Stimulated activated effector memory CD8-positive, alpha-beta T cell treated with anti-CD3 and anti-CD28 coated beads, Interleukin-12 subunit alpha, Interleukin-12 subunit beta, amount 100 ng/mL, for 72 hours (primary cell): ENCODE measurements at places on chromosomes 2 and 18.
A peak's percentile ranks its signal among the peaks of the same experiment; 100 is the strongest.

GRCh38 chr2:74515981-74516633 lies 1.9 kb downstream of the TLX2 start:
- peak; percentile 60 for DNase-seq

- no peak for DNase-seq
Measured at GRCh38 chr2:3637692-3638455, 20.1 kb upstream of the ALLC start.

DNA sequence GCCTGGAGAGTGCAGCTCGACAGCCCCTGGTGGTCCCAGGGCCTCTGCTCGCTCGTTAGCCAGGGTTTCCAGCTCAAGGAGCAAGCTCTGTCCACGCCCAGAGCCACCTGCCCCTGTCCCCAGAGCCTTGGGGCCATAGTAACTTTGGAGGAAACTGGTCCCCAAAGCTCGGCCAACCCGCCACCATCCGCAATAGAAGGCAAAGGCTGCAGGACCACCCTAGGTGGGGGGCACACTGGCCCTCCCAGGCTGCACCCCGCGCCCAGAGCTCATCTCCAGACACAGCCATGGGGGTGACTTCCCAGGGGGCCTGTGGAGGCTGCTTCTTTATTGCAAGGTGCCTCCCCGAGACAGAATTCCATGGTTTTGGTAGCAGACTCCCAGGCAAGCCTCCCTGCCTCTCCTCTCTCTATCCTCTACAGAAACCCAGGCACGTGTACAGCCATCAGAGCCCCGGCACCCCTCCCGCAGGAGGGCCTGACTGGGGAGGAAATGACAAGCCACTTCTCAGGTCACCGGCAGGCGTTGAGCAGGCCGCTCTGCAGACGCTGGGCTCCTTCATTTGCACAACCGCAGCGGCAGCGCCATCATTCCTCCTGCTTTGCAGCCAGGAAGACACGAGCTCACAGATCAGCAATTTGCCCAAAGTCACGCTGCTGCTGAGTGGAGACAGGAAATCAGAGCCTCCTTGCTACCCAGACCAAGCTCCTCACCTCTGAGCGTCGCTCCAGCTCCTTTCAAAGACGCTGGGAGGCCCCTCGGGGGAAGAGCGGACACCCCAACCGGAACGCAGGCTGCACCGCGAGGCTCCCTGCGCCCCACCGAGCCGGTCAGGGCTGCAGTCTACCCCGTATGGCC lies 80.2 kb downstream of the NDUFA10 start:
- DNase-seq = no peak

GRCh38 chr18:31574359-31574758 lies 17.3 kb upstream of the TTR start:
- no peak for DNase-seq

DNA sequence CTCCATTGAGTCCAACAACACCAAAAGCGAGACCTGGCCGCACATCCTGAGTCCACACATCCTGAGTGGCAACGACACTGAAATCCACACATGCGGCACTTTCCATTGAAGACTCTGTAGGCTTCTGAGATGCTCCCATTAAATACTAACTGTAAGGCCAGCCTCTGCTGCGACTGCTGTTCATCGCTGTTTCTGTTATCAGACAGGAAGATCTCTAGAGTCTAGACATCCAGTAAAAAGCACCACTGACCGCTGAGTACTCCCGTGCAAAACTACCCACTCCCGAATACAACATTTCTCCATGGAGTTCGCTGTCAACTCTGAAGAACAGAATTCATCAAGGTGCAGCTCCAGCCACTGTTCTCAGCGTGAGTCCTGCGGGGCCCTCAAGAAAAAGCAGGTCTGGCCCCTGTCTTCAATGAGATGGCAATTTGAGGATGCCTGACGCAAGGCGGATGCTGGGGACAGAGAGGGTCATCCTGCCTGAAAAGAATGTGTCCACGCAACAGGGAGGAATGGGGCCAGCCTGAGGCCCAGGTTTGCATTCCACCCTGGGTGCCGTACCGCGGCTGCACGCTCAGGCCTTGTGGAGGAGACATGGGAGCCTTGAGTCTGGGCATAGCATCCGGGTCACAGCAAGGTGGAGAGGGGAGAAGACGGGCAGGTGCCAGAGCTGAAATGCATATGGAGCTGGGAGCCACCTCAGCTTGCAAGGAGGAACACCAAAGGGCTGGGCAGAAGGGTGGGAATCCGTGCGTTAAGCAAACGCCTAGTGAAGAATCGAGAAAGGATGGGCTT lies 61.9 kb downstream of the ZNF516 start:
- DNase-seq = no peak

GRCh38 chr2:109694190-109694589 lies 80.0 kb downstream of the SOWAHC start:
- no peak for DNase-seq

DNA sequence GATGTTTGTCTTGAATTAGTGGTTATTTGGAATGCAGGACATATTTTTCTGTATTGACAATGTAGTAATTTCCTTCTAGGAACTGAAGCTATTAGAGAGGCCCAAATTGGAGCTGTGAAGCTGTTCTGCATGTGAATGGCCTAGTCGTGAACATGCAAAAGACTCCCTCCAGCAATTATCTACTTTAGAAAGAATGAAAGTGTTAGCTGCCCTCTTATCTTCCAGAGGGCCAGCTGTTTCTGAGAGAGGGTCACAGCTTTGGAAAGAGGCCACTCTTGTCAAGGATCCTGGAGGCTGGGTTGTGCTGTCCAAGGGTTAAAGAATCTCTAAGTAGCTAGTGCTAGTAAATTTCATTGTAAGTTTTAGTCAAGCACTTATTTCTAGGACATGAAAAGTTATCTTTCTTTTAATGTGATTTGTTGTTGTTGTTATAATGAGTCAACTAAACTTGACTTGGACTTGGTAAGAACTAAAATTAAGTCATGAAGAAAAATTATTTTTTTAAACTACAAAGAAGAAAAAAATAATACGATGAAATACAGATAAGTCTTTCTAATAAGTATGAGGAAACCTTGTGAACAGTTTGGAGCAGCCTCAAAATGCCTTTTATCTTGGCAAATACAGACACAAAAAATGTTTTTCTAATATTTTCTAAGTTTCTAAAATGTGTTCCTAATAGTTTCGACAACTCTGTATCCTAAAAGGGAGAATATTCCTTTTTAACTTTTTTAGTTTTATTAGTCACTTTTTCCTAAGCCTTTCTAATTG lies 36.8 kb downstream of the DPP4 start:
- DNase-seq = no peak

- no peak for DNase-seq
Measured at GRCh38 chr2:239260546-239261327, 140.1 kb downstream of the HDAC4 start.

GRCh38 chr2:237904831-237905599 lies 45.6 kb downstream of the RAMP1 start:
- DNase-seq = no peak

- no peak for DNase-seq
Measured at GRCh38 chr2:109482361-109482861, 131.4 kb downstream of the SEPTIN10 start.

DNA sequence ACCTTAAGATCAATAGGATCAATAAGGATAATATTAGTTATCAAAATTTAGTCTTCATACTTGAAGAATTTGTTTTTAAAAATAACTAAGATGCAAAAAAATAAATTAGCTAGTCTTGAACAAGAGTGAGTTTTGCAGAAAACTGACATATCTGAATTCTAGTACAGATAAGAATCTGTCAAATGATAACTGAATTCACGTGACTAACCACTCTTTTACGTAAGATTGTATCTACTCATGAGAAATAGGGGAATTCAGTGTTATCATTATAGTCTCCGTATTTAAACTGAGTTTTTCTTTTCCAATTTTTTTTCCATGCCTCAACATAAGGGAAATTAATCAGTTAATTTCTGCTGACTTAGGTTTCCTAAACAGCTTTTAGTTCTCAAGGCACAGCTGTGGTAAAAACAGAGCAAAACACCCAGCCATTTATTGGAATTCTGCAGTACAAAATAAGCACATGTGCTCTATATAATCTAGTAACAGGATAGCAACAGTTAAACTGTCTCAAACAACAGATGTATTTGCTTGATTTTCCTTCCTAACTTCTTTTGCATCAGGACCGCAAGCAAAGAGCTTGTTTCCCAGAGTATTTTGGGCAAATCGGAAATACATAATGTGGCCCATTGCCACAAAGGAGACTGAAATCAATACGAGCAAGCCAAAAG lies 19.1 kb downstream of the SLC40A1 start:
- DNase-seq = no peak

- DNase-seq = no peak
Measured at GRCh38 chr18:53735526-53735925, 488.9 kb downstream of the MBD2 start.

DNA sequence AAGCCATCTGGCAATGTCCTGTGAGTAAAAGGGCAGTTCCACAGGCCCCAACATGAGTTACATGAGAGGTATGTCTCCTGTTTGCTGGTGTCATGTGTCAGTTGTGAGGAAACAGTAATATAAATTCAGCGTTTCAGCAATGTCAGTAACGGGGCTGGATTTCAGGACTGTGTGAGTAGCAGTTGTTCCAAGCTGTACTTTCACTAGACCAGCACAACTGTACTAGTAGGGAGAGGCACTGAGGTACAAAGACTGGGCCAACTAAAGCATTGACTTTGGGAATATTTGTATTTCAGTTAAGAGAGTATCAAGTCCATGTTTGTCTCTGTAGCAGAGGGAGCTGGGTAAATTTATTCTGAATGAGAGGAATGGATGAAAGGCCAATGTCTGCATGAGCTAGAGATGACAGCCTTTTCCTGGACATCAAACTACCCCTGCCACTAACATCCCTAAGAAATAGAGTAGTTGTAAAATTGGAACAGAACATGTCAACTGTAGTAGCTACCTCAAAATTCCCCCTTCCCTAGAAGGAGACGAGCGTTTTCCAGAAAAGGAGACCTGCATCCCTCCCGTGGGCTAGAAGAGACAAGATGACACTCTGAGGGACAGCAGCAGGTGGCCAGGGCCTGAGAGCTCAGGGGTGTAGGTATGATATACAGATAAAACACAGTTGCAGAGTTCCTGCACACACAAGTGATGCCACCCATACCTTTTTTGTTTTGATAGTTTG lies 24.4 kb downstream of the EIF4E2 start:
- DNase-seq = no peak

GRCh38 chr2:200523604-200524003 lies 2.4 kb upstream of the SGO2 start:
- no peak for DNase-seq

- DNase-seq = no peak
Measured at GRCh38 chr2:62705859-62706720, 577 bp downstream of the EHBP1 start.

- no peak for DNase-seq
Measured at GRCh38 chr2:152247337-152247695, 71.8 kb upstream of the STAM2 start.

GRCh38 chr18:5951515-5952091 lies 56.3 kb upstream of the TMEM200C start:
- DNase-seq = no peak

GRCh38 chr2:48944956-48945355 lies 189.4 kb upstream of the LHCGR start:
- DNase-seq = no peak

GRCh38 chr2:126843081-126843480 lies 55.6 kb upstream of the TEX51 start:
- no peak for DNase-seq

- DNase-seq = no peak
Measured at GRCh38 chr2:175372704-175373701, 191.5 kb upstream of the ATP5MC3 start.

GRCh38 chr2:125418483-125418882 lies 1237.5 kb upstream of the GYPC start:
- no peak for DNase-seq

DNA sequence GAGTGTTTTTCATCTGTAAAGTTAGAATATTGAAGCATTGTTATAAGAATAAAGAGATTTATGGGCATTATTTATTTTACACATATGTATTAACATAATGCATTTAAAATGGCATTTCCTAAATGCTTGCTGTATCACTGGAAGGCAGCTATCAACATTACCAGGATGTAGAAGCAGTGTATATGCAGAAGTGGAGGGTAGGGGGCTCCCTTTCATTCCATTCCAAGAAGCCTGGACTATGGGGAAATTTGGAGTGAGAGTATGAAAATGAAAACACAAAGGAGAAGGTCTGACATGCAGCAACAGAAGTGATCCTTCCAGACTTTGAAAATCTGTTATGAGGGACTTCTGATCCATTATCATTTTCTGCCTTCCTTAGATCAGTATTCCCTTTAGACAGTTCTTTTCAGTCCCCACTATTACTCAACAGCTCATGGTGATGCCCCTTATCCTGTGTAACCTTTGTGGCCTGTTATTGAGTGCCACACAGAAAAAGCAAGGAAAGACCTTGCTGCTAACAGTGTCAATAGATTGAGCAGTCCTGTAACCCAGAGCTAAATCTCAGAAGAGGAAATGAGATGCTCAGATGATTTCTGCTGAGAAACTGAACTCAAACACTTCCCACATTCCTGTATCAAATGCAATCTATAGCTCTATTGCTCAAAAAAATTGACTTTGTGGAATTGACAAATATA lies 216.6 kb downstream of the HNMT start:
- DNase-seq = no peak

- DNase-seq = no peak
Measured at GRCh38 chr2:75153221-75153620, 46.1 kb downstream of the TACR1 start.

DNA sequence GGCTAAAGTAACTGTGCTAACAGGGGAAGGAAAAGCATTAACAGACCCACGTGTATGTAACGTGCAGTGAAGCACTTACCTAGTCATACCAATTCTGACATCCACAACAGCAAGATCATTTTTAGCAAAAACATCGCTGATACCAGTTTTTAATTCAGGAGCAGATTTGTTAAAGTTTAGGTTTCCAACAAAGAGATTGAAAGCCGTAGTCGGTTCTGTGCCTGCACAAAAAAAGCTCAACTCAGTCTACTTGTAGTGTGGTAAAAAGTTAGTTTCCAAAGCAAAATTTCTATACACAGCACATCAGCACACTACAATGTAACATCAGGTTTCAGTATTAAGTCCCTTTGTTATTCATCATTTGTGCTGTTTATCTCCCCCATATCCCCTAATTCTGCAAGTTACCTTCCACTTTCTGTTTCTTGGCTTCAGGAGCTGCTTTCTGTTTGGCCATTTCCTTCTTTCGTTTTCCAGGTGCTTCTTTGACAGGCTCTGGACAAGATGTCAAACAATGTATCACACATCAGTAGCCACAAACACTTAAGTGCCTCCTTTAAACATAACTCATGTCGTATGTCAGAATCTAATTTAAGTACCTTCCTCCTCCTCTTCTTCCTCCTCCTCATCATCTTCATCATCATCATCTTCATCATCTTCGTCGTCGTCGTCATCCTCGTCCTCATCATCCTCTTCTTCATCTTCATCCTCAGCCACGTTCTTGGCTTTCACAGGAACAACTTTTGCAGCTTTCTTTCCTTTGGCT lies 4.0 kb downstream of the NCL start:
- DNase-seq = no peak
